ENCODE measurements at places on chromosomes 13 and 19. TPM values are rescaled to one million over a fixed set of nuclear protein-coding genes. Genes with fewer than 3 reads are reported as not detected.

DYRK1B gene
- total RNA-seq, result 4.6 TPM

VAV1 gene
- 12.0 TPM for total RNA-seq

ONECUT3 gene
- total RNA-seq, result not detected

ZNF561 gene
- 25.5 TPM for total RNA-seq

RSPH6A gene
- total RNA-seq, result not detected

CCDC169 gene
- total RNA-seq, result 0.56 TPM

GMIP gene
- 7.7 TPM for total RNA-seq

JSRP1 gene
- total RNA-seq, result not detected

MEIS3 gene
- total RNA-seq, result 9.8 TPM

DNA sequence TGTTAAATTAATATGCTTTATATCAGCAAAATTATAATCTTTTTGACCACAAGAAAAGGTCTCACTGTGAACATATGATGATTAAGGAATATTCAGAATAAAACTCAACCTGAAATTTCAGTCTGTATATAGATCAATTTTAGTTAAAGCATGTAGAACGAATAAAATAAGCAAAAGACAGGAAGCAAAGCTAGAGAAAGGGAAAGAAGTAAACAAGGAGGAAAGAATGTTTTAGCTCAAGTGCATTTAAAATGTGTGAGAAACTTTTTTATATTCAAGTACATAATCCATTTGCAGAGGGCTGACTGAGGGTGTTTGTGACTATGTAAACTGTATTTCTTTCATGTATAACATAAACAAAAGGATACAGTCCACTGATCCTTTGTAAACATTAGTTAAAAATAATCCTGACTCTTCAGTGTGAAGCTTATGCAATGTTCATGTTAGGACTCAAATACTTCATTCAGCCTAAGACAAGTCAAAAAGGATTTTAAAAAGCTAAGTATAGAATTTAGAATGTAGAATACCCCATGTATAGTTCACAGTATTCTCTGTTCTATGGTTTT is 472.1 kb downstream of the DIAPH3 start:
- no peak for DNase-seq

- no peak for DNase-seq
These were observed 6.4 kb downstream of the ANGPTL4 start for GRCh38 chr19:8370176-8371010.

DNA sequence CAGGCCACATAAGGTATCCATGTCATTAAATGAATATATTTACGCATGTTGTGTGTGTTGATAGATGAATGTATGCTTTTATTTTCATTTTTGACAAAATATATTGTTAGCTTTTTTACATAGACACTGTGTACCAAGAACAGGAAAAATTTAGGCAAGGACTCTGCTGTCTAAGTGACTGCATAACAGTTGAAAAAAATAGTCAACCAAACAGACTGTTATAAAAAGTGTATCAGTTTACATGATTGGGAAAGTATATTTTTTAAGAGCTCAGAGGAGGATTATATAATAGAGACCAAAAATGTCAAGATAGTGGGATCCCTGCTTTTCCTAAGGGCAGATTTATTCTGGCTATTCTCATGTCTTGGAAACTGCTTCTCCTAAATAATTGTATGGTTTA is 858.0 kb downstream of the SLITRK1 start:
- DNase-seq, result no peak

GRCh38 chr19:53892981-53893325 is 11.0 kb downstream of the PRKCG start:
- DNase-seq, result no peak

DNA sequence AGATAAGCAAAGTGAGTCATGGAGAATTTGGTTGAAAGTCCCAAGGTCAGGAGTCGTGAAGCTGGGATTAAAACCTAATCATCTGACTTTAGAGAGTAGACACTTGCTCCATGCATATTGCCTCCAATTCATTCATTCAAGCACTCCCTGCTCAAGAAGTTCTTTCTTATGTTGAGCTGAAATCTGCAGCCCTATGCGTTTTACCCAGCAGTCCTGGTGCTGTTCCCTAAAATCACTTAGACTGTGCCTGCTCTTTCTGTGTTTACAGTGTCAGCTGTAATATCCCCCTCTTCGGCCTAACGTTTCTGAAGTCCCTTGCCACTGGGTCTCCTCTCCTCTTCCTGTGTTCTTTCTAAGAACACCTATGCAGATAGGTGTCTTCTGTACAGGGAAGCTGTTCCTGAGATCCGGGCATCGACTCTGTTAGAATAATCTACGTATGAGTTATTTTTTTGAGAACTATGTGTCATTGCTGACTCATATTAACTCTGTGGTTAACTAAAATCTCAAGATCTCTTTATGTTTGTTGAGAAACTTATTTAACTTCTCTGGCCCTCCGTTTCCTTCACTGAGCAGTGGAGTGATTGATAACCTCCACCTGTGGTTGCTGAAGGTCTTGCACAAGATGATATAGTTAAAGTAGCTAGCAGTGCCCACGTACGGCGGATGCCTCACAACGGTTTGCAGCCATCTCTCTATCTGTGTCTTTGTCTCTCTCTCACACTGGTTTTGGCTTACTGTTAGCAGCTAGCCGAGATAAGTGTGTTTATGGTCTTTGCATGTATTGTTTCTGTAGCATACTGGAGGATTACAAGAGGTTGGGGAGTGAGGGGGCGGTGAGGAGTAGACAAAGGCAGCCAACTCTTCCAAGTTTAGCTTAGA is 4.7 kb downstream of the ALOX5AP start:
- no peak for DNase-seq

DNA sequence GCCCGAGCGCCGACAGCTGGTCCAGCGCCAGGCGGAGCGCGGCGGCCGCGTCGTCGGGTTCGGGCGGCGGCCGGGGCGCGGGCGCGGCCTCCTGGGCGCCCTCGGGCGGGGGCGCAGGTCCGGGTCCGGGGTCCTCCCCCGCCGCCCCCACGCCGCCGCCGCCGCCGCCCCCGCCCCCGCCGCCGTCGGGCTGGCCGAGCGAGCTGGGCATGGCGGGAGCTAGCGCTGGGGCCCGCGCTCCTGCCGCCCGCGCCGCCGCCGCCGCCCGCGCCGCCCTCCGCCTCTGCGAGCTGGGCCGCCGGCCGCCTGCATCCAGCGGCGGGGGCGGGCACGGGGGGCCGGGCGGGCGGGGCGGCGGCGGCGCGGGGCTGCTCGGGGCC is 287 bp downstream of the MEX3D start:
- DNase-seq, result no peak

GRCh38 chr13:110225609-110226574 is 81.1 kb downstream of the COL4A1 start:
- no peak for DNase-seq

- DNase-seq, result no peak
These were observed 84.1 kb upstream of the FNDC3A start for GRCh38 chr13:48891586-48891985.

GRCh38 chr13:80379245-80379644 is 38.3 kb upstream of the SPRY2 start:
- DNase-seq, result no peak

DNA sequence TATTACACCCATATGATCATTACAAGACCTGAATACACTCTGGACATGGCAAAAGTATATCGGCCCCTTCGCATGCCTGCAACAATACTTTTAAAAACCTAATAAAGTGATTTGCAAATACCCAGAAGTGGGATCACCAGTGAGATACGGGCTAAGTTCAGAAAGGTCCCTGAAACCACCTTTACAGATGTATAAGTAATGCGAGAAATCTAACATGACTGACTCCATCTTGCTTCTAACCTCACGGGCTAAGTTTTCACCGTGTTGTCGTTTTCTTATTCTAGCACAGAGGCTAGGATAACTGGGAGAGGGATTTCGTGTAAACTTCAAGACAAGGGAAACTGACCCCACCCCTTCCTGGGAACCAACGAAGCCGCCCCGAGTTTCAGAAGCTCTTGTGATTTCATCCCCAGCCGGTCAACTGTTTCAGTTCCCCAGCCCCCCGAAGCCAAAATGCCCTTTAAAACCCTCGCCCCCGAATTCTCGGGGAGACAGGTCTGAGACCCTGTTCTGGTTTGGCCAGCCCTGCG is 703 bp downstream of the NEK3 start:
- DNase-seq, result no peak

- no peak for DNase-seq
These were observed 274.7 kb upstream of the SOX21 start for GRCh38 chr13:94987081-94987480.

DNA sequence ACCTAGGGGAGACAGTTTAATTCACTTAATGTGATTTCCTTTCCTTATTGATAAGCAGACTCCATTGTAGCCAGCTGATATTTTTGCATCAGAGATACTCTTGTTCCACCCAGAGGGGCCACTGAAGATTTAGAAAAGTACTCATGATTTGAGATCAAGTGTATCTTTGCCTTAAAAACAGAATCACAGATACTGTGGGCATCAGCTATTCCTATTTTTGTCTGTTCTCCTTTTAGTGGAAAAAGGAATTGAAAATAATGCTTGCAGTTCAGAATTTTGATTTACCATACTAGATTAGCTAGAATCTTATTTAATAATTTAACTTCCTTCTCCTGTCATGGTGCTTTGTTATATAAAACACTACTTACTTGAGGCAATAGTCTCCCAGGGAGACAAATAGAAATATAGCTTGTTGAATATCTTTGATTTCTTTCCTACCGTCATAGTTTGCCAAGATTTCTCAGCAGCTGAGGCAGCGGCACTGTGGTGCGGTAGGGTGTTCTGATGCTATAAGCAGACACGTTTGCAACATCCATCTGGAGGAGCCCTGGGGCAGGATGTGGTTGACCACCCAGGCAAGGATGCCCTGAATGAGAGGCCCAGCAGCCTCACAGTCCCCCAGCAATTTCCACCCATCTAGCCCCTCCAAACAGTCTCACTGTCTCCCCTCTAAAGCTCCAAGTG is 47.0 kb upstream of the RAP2A start:
- DNase-seq, result no peak

DNA sequence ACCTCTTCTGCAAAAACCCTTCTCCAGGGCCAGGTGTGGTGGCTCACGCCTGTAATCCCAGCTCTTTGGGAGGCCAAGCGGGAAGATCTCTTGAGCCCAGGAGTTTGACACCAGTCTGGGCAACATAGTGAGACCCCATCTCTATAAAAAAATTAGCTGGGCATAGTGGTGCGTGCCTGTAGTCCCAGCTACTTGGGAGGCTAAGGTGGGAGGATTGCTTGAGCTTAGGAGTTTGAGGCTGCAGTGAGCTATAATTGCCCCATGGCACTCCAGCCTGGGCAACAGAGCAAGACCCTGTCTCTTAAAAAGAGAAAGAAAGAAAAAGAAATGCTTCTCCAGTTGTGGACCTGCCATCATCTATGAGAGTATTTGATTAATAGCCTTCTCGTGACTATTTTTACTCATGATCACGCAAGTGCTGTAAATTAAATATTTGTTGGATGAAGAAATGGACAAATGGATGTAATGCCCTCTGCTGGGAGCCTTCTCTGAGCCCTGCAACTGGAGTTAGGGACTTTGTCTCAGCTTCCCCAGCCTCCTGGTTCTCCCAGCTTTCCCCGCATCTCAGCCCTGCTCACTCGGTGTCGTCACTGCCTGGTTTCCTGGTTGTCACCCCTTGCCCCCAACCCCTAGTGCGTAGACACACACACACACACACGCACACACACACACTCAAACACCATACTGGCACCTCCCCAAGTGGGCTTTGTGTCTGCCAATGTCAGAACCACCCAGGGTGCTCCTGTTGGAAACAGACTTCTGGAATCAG is 12.2 kb downstream of the WIZ start:
- DNase-seq, result no peak

DNA sequence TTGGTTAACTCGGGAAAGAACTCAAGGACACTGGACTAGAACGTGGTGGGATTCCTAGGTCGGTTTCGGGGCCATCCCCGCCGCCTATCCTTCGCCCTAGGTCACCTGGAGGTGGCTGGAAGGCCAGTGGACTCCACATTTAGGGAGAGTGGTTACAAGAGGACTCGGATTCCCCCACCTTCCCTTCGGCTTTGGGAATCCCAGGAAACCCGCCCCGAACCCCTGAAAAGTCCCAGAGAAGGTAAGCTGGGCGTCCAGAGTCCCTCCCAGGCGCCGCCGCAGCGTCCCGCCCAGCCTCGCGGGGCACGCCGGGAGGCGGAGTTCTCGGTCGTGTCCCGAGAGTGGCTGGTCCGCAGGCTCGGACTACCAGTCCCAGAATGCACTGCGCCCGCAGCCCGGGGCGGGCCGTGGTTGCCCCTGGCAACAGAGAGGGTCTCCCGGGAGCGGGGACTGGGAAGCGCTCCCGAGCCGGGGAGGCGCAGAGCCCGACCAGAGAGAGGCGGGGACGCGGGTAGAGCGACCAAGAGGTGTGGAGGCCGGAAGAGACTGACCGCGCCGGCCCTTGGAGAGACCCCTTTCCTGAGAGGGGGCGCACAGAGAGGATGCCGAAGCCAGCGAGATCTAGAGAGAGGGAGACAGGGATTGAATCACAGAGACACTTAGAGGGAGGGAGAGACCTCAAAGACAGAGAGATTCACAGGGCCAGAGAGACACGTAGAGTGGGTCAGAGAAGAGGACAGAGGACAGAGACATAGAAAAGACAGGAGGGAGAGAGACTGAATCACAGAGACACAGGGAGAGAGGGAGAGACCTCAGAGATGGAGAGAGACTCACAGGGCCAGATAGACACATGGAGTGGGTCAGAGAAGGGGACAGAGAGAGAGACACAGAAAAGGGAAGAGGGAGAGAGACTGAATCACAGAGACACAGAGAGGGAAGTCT is 2.6 kb upstream of the PRKCG start:
- DNase-seq, result peak; percentile 78

GRCh38 chr19:4175669-4175931 is 6.8 kb downstream of the SIRT6 start:
- no peak for DNase-seq

Measured in omental fat pad (tissue), 4 donors.